ENCODE measurements at places on chromosomes 7 and 10.

- no peak for DNase-seq
These were observed 100.5 kb downstream of the GLCCI1 start for GRCh38 chr7:8068892-8069686.

GRCh38 chr7:4164556-4164955, 517.5 kb upstream of the FOXK1 start:
- no peak for DNase-seq

DNA sequence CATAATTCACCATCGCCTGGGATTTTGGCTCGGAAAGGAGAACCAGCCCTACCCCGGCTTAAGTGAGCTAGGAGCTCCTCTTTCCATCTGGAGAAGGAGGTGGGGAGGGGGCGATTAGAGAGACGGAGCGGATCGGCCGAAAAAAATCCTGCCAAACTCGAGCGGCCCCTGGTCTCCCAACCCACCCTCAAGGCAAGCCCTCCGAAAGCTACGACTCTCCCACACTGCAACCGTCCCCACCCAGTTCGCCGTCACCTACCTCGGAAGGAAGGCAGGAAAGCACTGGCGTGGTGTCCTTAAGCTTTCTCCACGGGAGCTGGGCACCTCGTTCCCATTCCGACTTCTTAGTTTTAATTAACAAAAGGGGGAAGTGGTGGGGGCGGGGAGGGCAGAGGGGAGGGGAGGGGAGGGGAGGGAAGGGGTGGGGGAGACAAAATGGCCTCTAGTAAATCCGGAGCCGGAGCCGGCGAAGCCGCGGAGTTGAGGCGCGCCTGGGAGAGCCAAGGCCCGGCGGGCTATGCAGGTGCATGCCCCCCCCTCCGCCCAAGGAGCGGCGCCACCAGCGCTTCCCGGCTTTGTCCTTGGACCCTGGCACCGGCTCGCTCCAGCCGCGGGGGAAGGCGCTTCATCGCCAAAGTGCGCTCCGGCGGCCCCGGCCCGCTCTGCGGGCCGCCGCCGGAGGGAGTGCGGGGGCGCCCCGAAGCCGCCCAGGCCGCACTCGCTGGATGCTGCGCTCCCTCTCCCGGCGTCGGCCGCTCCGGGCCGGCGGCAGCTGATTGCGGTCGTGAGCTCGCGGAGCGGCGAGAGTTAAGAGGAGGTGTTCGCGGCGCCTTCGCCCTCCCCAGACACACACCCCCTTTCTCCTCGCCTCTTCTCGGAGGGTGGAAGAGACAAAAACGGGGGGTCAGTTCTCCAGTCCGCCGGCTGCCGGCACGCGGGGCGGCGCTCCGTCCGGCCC, at the start of gene LRRC4:
LRRC4 (minus strand) TSS at position 784 of the 958 bp plus-strand sequence. CDS start 797 bp downstream, outside the sequence.
- no peak for DNase-seq

GRCh38 chr7:50502001-50502684, 52.0 kb upstream of the FIGNL1 start:
- peak; percentile 11 for DNase-seq

GRCh38 chr10:97138846-97139245, 46.9 kb downstream of the SLIT1 start:
- DNase-seq, result no peak

DNA sequence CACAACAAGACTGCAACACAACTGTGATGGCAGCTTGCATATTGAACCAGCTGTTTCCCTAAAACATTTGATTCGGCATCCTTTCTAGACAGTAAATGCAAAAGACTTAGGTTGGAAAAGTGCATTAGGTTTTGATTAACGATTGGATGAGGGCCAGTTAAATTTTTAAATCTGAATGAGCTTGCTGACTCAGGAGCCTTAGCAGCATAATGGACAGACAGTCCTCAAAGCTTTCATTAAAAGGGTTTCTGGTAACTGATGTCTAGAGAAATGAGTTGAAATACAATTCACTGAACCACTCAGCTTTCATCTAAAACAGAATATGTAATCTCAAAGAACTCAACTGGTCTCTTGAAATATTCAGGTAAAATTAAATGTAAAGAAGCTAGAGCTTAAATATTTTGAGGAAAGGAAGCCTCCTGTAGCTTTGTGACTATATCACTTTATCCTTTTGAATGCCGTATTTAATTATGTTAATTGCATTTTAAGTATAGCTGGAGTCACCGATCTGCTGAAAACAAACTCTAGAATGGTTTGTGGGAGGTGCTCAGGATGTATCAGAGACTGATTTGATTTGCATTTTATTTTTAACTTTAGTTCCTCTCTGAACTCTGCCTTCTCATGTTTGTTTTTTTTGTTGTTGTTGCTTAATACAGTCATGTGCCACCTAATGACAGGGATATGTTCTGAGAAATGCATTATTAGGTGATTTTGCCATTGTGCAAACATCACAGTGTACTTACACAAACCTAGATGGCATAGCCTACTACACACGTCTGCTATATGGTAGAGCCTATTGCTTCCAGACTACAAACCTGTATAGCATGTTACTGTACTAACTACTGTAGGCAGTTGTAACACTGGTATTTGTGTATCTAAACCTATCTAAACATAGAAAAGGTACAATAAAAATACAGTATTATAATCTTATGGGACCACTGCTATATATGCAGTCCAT, 29.2 kb upstream of the ATRNL1 start:
- DNase-seq, result no peak

- no peak for DNase-seq
These were observed 80.9 kb upstream of the AGBL3 start for GRCh38 chr7:134905375-134905774.

GRCh38 chr7:155057076-155057475, 13.0 kb upstream of the HTR5A start:
- no peak for DNase-seq

GRCh38 chr7:4265066-4265465, 417.0 kb upstream of the FOXK1 start:
- no peak for DNase-seq

DNA sequence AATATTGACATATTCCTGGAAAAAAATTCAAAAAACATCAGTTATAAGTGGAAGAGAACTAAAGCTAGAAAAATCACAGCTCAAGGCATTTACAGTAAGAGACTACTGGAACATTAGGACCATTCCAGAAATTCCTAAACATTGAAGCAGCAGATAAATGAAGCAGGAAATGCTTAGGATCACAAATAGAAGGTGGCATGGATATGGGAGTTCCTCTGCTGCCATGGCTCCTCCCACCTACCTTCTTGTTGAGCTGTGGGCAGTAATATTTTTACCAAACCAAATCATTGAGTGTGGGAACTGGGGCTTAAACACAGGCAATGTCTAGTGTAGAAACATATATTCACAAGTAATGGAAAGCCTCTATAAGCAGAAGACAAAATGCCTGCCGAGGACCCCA, 292.8 kb downstream of the ANKRD7 start:
- no peak for DNase-seq

DNA sequence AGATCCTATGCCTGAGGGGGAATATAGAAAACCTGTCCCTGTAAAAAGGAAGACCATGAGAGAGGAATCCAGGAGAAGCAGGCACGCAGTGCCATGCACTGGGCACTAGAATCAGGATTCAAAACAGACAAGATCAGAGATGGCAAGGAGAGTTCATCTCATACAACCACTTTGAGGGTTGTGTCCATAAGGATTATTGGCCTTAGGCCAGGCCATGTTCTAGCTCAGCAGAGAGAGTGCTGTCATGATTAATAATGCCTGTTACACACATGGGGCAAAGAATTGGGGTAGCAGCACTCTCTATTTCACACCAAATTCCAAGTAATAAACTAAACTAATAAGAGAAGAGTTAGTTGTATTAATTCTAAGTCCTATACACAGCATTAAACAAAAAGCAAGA, 29.1 kb downstream of the EZH2 start:
- DNase-seq, result no peak

DNA sequence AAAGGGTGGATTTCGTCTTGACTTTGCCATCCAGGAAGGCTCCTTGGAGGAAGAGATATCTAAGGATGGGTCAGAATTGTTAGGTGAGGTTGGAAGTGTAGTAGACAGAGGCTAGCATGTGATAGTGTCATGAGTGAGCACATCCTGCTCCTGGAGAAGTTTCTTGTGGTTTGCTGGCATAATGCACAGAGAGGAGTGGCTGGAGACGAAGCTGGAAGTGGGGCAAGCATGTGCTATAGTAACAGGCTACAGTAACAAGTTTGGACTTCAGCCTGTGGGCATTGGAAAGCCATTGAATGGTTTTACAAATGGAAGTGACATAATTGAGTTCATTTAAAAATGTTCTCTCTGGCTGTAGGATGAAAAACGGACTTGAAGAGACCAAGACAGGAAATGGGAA, 175.6 kb upstream of the VWC2 start:
- DNase-seq, result no peak

DNA sequence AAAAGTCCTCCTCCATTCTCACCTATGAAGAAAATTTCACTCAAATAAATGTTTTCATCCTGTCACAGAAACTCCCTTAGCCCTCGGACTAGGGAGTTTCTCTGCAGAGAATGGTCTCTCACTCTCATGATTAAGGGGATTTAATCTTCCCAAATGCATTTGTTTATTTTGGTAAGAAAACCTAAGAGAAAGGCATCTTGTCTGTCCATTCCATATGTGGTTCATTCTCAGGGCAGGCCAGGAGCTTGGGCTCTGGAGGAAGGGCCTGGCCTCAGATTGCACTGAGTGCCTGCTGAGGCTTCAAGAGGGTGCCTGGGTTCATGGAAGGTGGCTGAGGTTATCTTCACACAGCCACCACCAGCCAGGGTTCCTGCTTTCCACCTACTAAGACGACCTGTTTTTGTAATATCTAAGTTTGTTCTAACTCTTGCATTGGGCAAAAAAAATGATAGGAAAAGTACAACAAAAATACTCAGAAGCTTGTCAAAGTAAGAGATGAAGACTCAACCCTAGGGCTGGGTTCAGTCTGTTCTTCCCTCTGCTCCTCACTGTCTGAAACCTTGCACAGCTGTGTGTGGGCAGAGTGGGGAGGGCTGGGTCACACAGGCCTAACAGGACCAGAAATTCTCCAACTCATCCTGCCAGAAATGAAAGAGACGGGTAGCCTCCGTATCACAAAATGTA, 186.7 kb downstream of the CXCL12 start:
- DNase-seq, result no peak

DNA sequence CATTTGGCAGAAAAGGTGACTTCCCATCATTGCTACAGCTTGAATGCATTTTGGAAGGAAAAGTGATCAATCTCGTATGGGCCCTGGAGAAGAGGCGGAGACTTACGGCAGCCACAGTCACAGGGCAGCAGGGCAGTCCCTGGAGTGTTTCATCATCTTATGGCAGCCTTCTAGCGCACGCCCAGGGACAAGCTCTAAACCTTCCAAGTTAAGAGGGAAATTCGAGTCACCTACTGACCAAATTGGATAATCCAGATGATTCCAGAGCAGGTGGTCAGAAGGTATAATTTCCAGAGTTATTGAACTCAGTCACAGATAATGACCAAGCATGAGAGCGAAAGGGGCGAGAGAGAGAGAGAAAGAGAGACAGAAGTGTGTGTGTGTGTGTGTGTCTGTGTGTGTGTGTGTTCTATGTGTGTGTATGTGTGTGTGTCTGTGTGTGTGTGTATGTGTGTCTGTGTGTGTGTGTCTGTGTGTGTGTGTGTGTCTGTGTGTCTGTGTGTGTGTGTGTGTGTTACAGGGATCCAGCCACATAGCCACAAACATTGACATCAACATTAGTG, 123.7 kb upstream of the ADAM12 start:
- DNase-seq, result no peak

GRCh38 chr10:80917636-80918035, 379.9 kb downstream of the SH2D4B start:
- DNase-seq, result no peak

GRCh38 chr7:70668606-70669358, 463.2 kb upstream of the GALNT17 start:
- DNase-seq, result no peak

DNA sequence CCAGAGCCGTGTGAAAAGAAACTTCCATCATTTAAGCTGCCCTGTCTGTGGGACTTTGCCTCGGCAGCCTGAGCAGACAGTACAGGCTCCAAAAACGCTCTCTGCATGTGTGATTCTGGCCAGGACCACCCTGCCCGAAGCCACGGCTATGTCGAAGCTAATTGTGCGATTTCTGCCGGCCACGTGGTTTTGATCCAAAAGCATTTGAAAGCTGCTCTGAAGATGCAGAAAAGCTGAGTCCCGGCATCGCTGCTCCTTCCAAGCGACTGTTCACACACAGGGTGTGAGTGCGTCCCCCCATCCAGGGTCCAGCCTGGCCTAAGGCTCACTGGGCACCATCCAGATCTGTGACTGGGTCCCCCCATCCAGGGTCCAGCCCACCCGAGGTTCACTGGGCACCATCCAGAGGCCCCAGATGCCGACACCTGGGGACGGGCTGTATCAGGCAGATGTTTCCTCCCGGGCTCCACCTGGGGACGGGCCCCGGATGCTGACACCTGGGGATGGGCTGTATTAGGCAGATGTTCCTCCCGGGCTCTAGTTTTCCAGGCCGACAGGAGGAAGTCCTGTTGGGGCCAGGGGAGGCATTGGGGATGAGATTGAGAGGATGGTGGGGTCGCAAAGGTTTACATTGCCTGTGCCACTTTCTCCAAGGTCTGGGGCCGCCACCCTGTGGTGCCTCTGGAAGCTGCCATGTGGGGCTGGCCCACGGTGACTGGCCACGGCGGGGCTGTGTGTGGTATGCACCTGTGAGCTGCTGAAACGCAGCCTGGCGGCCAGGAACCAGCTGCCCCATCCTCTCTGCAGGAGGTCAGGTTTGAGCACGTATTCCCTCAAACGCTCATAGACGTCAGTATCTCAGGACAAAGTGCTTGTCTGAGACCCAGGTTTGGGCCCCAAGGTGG, 527.4 kb downstream of the DNAJB6 start:
- no peak for DNase-seq
